Fibroblast of the aortic adventitia (primary cell): ENCODE measurements at places on chromosomes 2 and 18.

DNA sequence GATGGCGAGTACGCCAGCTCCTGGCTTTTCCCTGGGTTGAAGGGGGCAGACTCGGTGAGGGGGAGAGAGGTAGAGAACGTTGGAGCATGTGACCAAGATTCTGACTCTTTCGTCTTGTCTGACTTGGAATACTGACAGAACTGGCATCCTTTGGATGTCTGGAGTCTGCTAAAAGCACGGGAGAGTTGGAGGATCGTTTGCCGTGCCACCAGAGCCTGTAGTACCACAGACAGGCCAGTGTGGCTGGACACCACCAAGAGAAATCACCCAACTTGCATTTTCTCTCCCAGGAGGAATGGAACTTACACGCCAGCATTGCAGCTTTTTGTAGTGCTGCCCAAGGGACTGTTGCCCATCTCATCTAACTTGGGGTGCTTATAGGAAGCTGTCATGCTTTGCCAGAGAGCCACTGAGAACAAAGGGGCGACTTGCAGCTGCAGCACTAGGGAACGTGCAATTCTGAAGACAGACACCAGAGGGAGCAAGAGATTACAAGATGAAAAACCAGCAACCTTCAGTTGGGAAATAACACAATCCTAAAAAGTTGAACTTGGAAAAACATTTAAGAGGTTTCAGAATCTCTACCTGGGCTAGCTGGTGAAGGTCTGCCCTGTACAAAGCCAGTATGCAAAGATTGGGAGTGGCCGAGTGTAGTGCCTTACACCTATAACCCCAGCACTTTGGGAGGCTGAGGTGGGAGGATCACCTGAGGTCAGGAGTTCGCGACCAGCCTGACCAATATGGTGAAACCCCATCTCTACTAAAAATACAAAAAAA, 24.1 kb downstream of the PSMG2 start:
- DNase-seq: peak; percentile 85

DNA sequence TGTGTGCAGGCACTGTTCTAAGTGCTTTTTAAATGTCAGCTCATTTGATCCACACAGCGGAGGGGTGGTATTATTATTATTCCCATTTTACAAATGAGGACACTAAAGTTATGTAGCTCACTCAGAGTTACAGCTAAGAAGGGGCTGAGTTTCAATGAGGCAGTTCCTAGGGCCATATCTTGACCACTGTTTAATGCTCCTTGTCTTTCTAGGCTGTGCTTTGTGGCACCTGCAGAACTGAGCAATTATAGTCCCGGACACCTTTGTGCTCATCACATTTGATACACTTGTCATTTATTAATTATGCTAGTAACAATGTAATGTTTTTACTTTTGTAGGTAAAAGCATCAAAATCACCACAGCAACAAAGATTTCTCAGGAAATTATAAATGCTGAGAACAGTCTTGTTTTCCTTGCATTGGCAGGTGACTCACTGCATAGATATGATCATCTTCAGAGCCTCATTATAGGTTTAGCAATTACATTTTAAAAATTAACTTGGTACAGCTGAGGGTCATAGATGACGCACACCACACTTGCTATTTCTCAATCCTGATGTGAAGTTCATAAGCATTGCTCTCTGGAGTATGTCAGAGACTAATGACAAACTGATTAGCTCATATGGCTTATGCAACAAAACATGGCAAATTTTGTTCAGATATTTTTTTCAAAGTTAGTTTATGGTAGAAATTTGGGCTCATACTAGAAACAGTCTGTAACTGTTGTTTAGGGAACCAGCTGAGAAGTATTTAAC, 366.8 kb downstream of the TGIF1 start:
- DNase-seq: peak; percentile 98

DNA sequence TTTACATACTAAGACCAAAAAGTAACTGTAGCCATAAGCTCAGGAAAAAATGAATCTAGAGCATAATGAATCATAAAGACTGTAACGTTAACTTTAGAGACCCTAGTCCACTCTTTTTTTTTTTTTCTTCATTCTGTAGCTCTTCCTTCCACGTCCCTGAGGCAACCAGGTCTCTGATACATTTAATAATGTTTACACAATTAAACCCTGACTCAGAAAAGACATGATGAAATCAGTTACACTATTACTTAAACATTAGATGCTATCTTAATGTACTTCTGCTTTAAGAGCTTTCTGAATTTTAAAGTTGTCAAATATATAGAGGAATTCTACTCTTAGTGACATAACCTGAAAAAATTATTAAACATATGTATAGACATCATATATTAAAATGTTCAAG, 1121.5 kb upstream of the DDX18 start:
- DNase-seq: no peak

DNA sequence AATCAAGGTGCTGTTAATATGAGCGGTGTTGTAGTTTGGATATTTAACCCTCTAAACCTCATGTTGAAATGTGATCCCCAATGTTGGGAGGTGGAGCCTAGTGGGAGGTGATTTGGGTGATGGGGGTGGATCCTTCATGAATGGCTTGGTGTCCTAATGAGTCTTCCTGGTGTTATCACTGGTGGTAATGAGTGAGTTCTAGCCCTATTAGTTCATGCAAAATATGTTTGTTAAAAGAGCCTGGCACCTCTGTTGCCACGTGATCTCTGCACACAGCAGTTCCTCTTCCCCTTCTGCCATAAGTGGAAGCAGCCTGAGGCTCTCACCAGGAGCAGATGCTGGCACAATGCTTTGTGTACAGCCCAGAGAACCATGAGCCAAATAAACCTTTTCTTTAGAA, 158.4 kb downstream of the FMNL2 start:
- DNase-seq: no peak

DNA sequence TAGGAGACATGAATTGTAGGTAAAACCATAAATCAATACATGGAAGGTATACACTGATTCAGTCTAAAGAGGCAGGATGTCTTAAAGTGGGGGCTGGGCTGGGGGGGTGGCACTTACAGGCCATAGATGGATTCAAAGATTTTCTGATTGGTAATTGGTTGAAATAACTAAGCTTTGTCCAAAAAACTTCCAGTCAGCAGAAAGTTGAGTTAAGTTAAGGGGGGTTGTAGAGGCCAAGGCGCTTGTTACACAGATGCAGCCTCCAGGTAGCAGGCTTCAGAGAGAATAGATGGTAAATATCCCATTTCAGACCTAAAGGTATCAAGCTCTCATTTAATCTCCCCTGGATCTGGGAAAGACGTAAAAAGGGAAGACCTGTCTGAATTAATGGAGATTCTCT, 233.6 kb upstream of the NRXN1 start:
- DNase-seq: no peak
